ENCODE measurements at places on chromosomes 6 and 20.

GRCh38 chr20:42705550-42705949 is 484.2 kb downstream of the PTPRT start:
- DNase-seq: no peak

DNA sequence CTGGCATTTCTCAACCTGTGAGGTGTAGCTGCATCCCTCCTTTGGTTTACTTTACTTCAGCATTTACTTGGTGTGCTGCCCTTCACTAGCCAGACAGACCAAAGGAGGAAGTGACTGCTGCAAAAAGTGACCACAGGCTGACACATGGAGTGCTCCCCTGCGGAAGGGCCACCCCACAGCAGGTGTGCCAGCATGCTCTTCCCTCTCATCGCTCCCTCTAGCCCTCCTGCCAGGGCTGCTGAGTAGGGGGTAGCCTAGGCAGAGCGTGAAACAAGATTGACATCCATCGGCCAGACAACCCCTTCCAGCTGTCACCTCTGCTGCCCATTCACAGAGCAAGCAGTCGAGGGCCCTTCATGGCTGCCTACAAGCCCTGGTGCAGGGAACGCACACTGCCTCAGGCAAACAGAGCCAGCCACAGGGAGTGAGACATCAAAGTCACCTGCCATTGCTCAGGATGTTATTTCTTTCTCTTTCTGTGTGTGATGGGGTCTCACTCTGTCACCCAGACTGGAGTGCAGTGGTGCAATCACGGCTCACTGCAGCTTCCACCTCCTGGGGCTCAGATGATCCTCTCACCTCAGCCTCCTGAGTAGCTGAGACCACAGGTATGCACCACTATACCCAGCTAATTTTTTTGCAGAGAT is 102.0 kb upstream of the RPS6KA2 start:
- DNase-seq: no peak

DNA sequence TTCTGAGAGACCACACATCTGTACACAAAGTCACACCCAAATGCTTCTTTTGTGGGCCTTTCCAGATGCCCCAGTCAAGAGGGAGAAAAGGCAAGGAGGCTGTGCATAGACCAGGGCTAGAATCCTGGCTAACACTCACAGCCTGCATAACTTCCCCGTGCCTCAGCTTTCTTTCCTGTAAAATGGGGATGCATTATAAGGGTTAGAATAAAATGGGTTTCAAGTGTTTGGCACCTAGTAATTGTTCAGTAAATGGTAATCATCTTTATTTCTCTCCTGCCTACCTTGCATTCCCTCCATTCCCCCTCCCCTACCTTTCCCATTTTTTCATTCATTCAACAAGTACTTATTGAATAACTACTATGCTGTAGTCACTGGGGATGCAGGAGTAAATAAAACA is 29.4 kb downstream of the UNC5CL start:
- DNase-seq: no peak

DNA sequence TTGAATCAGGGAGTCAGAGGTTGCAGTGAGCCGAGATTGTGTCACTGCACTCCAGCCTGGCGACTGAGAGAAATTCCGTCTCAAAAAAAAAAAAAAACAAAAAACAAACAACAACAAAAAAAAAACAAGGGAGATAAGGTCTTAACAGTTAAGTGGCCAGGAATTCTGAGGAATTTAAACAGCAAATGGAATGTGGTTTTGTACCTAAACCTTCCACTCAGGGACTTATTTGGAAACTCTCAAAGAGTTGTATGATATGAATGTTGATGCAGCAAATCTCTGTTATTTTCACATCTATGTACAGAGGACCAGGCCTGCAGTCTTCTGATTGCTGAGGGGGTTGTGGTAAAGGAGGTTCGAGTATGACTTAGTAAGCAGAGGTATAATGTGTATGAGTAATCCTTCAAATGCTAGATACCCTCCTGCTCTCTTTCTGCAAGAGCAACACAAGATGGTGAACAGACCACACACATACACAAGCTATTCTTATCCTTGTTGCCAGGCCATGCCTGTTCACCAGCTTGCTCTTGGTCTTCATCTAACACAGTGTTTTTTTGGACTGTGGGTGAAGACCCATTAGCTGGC is 174.9 kb upstream of the SCGN start:
- DNase-seq: no peak

GRCh38 chr6:114569669-114570068 is 226.8 kb upstream of the HS3ST5 start:
- DNase-seq: no peak

DNA sequence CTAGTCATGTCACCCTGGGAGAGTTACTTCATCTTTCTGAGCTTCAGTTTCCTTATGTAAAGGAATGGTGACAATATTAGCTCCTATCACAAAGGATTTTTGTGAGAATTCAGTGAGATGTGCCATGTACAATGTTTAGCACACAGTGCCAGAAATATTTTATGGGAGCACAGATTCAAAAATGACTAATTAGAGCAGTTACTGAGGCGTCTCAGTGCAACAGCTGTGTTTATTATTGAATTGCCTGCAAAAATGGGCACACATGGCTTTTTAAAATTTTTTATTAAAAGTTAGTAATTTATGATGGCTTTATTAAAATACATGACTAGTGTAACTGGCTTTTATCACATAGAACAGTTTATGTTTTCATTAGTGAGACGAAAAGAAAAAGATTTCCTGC is 134.3 kb upstream of the AHI1 start:
- no peak for DNase-seq

- DNase-seq: no peak
These were observed 86.6 kb downstream of the SESN1 start for GRCh38 chr6:109008054-109008453.

DNA sequence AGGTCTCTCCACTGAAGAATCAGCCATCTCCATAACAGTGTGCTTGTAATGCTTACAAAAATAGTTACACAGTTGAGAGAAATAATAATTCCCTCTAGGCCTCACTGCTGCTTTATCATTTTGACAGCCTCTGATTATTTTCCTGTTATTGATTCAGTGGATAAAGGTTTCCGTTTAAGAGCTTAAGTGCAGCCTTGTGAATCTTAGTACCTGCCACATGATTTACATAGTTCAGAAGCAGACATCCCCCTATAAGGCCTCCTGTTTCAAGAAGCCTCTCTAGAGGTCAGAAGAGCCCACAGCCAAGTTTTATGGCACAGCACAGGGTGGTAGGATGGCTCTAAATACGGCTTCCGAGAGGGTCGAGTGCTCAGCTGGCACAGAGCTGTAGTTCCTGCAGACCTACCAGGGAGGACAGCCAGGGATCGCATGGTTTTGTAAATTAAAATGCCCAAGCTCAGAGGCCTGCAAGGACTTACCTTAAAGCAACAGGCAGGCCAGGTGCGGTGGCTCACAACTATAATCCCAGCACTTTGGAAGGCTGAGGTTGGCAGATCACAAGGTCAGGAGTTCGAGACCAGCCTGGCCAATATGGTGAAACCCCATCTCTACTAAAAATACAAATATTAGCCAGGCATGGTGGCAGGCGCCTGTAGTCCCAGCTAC is 17.6 kb upstream of the PYGB start:
- DNase-seq: no peak

GRCh38 chr6:109510358-109510757 is 27.3 kb upstream of the ZBTB24 start:
- no peak for DNase-seq

- no peak for DNase-seq
These were observed 203.2 kb upstream of the SMLR1 start for GRCh38 chr6:130624046-130624445.

DNA sequence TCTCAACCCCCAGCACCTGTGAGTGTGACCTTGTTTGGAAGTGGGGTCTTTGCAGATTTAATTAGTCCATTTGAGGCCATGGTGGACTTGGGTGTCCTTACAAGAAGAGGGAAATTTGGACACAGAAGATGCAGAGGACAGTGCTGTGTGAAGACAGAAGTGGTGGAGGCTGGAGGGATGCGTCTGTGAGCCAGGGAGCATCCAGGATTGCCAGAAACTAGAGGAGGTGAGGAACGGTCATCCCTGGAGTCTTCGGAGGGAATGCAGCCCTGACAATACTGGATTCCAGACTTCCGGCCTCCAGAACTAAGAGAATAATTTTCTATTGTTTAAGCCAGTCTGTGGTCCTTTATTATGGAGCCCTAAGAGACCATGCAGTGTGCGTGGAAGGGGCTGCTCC is 22.9 kb upstream of the NPBWR2 start:
- no peak for DNase-seq

DNA sequence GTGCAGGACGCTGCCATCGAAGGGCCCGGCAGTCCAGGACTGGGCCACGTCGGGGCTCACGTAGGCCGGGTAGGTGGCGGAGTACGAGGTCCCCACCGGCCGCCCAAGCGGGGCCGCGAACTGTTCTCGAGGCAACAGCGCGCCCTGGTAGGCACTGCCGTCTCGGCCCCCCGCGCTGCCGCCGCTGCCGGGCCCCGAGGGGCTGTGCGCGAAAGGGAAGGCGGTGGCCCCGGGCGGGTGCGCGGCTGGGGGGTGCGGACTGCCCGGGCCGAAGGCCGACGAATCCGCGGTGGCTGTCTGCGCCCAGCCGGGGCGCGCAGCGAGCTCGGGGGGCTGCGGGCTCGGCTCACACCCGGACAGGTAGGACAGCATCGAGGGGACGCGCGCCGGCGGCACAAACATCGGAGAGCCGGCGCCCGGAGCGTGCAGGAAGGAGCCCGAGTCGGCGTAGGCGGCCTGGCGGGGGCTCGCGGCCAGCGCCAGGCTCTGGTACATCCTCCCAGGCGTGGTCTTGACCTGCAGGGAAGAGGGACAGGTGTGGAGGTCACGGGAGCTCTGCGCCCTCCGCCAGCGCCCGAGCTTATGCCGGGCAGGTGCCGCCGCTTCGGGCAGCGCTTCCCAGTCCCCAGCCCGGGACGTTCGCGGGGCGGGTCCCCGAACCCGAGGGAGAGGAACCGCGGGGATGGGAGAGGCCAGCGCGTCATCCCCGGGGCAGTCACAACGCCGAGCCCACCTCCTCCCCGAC is 596 bp downstream of the GATA5 start:
- DNase-seq: no peak

- no peak for DNase-seq
These were observed 301.4 kb upstream of the CDYL start for GRCh38 chr6:4474810-4475209.

- no peak for DNase-seq
These were observed 149.7 kb downstream of the TFAP2C start for GRCh38 chr20:56778765-56779195.

- DNase-seq: no peak
These were observed 232.9 kb downstream of the SAMD5 start for GRCh38 chr6:147741389-147741788.

DNA sequence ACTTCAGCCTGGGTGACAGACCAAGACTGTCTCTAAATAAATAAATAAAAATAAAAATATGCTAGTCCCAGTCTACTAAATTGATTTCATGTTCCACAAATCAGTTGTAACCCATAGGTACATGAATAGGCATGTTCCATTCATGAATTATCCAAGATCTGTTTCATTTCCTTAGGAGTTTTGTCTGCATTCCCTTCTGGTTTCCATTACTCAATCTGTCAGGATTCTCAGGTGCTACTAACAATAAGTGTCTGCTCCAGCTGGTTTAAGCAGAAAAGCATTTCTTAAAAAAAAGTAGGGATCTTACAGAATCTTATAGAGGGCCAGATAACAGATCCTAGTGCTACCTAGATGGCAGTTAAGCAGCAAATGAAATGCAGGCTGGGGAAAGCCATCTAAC is 15.6 kb upstream of the PKIG start:
- DNase-seq: no peak

DNA sequence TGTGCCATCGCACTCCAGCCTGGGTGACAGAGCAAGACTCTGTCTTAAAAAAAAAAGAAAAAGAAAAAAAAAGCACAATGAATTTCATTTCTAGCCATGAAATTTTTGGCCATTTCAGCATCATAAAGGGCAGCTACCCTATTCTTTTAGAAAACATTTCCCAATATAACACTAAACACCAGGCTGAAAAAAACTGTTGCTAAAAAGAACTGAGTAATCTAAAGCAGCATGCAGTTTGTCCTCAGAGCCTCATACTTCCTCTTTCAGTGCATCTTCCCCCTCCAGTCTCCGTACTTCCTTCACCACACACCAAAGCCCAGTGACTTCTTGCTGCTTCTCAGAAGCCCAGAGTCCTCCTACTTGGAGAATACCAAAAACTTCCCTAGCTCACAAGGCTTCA is 5.6 kb upstream of the IFNGR1 start:
- DNase-seq: peak; percentile 55

GRCh38 chr6:155483858-155484257 is 28.2 kb upstream of the NOX3 start:
- DNase-seq: no peak

GRCh38 chr6:8180327-8181159 is 78.2 kb upstream of the EEF1E1 start:
- DNase-seq: no peak

- peak; percentile 29 for DNase-seq
These were observed 84.8 kb downstream of the TAF4 start for GRCh38 chr20:61980647-61981583.

DNA sequence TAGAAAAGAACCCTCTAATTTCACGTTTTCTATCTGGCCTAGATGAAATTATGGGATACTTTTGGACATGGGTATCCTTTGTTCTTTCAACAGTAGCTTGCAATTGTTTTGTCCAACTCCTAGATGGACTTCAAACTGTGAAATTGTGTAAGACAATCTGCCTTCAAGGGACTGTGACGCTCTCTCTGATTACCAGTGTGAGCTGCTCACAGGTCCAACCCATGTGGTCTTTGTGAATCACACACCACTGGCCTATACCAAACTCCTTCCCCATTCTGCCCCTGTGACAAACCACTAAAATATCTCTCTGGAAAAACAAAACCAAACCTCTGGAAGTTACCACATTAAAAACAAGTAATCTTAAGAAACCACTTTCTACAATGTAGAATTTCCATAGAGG is 59.5 kb downstream of the NINL start:
- DNase-seq: no peak

- no peak for DNase-seq
These were observed 57.7 kb downstream of the ZDHHC14 start for GRCh38 chr6:157438611-157439111.

GRCh38 chr6:168216117-168216516 is 103.5 kb downstream of the DACT2 start:
- no peak for DNase-seq

DNA sequence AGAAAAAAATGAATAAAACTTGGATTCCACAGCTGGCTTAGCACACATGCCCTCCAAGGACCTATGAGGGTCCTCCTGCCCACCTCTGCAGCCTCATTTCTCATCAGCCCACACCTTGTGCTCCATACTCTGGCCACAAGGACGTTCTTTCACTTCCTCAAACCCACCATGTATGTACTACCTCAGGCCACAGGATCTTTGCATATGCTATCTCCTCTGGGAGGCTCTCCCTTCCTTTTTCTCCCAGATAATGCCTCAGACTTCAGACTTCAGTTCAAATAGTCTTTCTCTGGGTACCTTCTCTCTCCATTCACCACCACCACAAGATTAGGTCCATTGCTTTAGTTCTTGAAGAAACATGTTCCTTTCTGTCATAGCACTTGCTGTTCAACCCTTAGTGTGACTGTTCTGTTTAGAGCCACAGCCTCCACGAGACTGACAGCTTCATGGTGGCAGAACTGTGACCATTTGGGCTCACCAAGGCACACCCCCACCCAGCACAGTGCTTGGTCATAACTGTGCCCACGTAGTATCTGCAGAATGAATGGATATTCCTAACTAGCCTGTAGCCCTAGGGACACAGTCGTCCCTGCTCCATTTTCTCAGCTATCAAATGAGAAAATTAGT is 146.7 kb upstream of the LRFN2 start:
- DNase-seq: no peak
